ENCODE measurements at places on chromosomes 7 and 10.

GRCh38 chr10:113494761-113495160, 58.1 kb upstream of the HABP2 start:
- peak; percentile 70 for DNase-seq

GRCh38 chr7:115775981-115776380, 254.6 kb downstream of the TFEC start:
- no peak for DNase-seq

- no peak for DNase-seq
Measured at GRCh38 chr10:45418417-45418848, 44.4 kb downstream of the ALOX5 start.

- DNase-seq: no peak
Measured at GRCh38 chr10:31642281-31642680, 286.4 kb downstream of the ARHGAP12 start.

DNA sequence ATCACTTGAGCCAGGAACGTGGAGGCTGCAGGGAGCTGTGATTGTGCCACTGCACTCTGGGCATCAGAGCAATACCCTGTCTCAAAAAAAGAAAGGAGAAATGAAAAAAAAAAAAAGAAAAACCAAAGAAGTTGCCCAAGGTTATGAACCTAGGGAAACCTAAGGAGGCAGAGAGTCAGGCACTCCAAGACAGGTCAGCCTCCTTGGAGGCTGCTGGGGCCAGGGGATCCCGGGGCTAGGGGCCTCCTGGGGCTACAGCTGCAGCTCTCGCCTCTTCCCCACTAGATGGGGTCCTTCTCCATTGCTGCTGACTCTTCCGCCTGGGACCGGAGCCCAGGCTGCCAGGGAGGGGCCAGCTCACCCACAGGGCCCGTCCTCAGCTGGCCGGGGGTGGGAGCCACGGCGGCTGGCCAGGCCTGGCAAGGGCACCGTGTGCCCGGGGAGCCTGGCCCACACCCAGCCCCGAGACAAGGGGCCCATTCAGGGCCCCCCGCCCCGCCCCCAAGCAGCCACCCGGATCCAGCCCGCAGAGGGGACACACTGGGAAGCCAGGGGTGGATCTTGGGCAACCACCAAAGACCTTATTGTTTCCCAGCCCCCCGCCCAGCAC, 1.7 kb upstream of the SPACDR start:
- DNase-seq: peak; percentile 83

DNA sequence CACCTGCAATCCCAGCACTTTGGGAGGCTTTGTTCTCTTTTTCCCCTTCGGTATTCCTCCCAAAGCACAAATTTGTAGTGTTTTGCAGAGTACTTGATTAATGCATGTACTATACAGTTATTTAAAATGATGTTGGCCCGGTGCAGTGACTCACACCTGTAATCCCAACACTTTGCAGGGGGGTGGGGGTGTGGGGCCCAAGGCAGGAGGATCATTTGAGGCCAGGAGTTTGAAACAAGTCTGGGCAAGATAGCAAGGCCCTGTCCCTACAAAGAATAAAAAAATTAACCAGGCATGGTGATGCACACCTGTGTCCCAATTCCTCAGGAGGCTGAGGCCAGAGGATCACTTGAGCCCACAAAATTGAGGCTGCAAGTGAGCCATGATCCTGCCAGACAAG, 26.8 kb upstream of the FOXK1 start:
- DNase-seq: no peak

- peak; percentile 20 for DNase-seq
Measured at GRCh38 chr7:44057181-44057848, 8.1 kb downstream of the PGAM2 start.

Measured in islet precursor cell (in vitro differentiated cells).